Fibroblast of skin of back (primary cell): ENCODE measurements at places on chromosomes 5 and 9.

DNA sequence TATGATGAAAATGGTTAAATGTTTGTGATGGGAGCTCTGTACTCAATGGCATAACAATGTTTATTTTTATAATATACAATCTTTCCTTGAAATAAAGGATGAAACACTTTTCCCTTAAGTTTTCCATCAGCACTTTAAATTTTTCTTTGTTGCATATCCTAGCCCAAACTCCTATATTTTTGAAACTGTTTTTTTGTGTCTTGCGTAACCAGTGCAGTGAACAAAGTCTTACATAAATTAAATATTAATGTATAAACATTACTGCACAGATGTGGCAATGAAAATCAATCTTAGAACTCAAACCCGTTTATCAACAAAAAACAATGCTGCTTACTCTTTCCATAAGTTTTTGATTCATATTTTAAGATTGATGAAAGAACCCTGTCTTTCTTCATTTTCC lies 34.1 kb upstream of the IL31RA start:
- DNase-seq = no peak

DNA sequence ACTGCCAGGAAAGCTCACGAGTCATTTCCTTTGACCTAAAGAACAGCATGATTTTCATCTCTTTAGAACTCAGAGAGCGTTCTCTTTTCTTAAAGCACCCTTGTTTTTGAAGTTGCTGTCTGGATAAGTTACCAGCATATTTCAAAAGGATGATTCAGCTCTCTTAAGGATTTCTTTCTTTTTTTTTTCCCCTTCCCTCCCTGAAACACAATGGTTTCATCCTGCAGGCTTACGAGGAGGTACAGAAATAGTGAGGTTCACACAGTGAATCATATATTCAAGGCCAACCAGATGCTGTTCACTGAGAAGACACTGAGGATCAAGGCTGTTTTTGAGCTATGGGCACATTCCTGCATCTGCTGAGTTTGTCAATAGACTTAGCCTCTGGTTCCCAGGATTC lies 257.2 kb downstream of the KIF4B start:
- DNase-seq = peak; percentile 5

DNA sequence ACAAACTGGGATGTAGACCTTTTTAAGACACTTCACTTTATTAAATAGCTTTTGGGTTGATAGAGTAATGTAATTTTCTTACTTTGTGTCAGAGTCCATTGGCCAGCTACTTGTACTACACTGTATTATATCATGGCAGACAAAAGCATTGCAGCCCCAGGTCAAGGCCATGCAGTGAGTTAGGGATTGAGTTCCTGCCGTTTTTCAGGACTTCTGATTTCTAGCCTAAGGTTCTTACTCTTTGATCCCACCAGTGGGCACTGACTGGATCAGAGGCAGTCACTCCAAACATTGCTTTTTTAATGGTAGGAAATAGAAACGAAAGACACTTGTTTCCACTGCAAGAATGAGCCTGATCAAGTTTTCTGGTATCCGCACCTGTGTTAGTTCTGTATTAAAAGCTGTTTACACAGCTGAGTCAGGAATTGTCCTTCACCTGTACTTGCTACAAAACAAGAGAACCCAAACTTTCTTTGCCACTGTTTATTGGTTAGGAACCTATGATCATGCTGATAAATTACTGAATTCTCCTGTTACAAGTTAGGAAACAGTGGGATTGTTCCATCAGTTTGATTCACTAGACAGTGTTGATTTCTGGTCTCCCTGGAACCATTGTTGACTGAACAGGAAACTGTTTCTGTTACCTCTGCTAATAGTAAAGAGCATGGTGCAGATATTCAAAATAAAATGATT lies 22.1 kb downstream of the LRRC70 start:
- no peak for DNase-seq

GRCh38 chr9:120956862-120957261 lies 30.3 kb upstream of the TRAF1 start:
- no peak for DNase-seq

DNA sequence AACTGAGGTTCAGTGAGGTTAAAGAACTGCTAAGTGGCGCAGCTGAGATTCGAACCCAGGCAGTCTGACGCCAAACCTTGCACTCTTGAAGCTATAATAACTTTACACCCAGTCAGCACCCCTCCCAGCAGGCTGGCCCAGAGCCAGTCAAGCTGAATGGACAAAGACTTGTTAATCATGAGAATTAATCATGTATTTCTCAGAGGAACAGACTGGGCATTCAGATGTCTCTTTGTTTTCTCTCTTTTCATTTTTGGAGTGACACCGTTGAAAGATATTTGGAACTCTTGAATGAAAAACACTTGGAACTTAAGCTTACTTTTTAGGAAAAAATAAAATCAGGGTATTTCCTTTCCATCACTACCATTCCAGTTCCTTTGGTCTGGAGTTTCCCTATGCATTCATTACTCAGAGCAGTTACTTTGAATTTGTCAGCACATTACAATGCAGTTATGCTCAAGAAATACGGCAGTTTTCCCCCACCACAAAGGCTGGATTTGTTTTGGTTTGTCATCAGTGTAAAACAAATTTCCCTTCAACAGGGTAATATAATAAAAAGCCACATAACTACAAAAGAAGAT lies 22.6 kb upstream of the MAMDC2 start:
- peak; percentile 96 for DNase-seq

DNA sequence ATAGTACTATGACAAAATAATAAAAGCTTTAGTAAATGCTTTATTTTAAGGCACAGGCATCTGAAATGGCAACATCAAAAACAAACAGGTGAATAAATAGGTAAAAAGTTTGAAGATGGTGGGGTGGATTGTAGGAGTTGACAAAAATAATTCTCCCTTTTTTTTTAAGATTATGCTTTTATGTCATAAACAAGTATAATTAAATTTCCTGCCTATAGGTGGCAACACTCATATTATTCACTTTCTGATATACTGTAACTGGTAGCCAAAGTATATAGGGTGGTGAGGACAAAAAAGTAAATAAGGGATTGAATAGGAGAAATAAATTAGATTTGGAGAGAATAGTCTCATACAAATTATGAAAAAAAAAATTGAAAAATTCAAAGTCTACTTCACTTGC lies 120.0 kb upstream of the ACOT12 start:
- peak; percentile 17 for DNase-seq

GRCh38 chr5:86579502-86579901 lies 38.2 kb upstream of the COX7C start:
- DNase-seq = no peak

DNA sequence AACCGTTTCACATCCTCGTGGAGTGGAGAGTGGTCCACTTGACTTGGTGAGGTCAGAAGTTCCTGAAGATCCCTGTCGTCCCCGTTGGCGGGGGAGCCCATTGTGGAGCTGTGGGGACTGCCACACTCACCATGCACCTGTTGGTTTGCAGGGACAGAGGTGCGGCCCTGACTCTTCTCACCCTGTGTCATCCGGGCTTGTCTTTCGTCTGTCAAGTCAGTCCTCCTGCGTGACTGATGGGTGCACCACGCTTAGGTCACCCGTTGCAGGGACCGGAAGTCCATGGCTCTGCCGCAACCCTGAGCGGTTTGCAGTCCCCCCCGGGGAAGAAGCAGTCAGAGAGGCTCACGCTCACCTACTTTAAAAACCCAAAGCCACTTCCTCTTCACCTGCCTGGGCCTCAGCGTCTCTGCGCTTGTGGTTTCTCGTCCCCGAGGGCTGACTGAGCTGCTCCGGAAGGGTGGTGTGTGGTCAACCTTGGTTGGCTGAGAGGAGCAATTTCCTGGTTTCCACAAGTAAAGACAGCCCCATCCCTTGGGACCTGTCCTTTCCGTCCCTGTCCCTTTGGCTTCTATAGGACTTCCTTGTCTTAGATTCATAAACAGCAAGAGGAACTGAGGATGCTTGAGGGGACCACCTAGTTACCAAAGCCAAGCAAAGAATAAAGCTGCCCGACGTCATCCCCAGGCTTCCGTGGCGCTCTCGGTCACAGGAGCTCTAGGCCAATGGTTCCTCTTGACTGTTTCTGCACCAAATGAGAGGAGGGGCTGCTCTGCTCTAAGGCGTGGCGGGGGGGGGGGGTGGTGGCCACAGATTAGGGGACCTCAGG lies 53.2 kb downstream of the USP20 start:
- DNase-seq = no peak

- no peak for DNase-seq
Observed at GRCh38 chr9:92648474-92648971, 21.4 kb downstream of the IPPK start.

GRCh38 chr5:72313141-72313540 lies 6.9 kb downstream of the MRPS27 start:
- no peak for DNase-seq

GRCh38 chr5:116308391-116308790 lies 223.6 kb downstream of the COMMD10 start:
- peak; percentile 1 for DNase-seq

DNA sequence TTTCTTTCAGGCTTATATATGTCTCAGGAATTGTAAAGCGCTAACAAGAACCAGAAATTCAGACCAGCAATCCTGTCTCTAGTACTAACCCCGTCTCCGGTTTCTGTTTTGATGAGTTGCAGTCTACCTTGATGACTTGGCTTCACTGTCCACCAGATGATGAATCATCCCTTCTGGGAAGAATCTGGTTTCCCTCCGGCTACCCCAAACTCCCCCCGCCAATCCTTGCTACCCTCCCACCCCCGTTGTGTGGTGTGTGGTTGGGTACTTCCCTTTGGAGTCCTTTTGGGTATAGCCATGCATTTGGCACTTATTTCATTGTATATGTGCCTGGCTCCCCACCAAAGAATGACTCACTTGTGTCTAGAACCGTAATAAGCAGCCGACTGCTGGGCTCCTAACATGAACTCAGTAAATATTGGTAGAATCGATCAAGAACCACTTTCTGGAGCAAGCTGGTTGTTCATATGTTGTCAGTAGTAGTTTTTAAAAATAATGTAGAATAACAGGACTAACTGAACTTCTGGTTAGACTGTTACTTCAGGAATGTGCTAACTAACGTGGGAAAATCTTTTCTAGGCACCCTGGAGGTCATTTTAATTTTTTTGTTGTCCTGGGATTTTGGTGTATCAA lies 8.3 kb upstream of the TGFBI start:
- DNase-seq = peak; percentile 100

GRCh38 chr5:42570966-42571960 lies 148.0 kb downstream of the GHR start:
- peak; percentile 72 for DNase-seq

DNA sequence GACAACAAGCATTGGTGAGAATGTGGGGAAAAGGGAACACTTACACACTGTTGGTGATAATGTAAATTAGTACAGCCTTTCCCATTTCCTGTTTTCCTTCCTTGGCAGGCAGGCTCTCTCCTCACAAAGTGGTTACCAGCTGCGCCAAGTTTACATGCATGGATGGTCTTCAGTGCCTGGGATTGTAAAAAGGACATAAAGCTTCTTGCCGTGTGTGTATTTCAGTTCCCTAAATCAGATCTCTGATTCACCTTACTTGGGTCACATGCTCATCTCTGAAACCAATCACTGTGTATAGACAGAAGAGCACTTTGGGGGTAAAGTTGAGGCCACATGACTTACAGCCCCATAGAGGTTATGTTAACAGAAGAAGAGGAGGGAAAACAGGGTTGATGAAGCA lies 92.8 kb downstream of the CAVIN4 start:
- DNase-seq = no peak

GRCh38 chr9:134706522-134706921 lies 64.9 kb downstream of the COL5A1 start:
- DNase-seq = peak; percentile 47

DNA sequence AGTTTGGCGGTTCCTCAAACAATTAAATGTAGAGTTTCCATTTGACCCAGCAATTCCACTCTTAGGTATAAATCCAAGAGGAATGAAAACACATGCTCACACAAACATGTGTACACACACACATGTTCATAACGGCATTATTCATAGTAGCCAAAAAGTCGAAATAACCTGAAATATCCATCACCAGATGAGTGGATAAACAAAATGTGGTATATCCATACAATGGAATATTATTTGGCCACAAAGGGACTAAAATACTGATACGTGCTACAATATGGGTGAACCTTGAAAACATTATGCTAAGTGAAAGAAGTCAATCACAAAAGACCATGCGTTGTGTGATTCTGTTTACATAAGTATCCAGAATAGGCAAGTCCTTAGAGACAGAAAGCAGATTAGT lies 8.7 kb downstream of the RGS3 start:
- no peak for DNase-seq

DNA sequence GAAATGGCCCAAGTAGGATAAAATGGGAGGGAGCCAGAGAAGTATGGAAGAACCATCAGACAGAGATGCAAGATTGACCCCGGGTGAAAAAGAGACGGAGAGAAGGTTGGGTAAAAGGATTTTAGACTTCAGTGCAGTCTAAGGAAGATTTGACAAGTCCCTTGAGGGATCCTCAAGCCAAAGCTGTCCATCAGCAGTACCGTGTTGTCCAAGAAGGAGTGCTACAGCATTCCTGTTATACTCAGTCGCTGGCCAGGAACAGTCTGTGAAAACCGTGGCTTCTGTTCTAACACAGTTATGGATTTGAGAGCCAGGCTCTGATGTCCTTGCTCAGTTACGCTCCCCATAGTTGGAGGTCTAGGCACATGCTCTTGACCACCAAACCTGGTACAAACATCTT lies 383.9 kb upstream of the DAB2 start:
- no peak for DNase-seq
